NCI-H1092 (cell line): ENCODE measurements at places on chromosomes 5 and 9.
A peak's percentile ranks its signal among the peaks of the same experiment; 100 is the strongest.

- no peak for DNase-seq
Measured at GRCh38 chr5:172832383-172833315, 1.4 kb upstream of the ERGIC1 start.

- DNase-seq, result no peak
Measured at GRCh38 chr9:3957306-3957705, 342.6 kb downstream of the GLIS3 start.

DNA sequence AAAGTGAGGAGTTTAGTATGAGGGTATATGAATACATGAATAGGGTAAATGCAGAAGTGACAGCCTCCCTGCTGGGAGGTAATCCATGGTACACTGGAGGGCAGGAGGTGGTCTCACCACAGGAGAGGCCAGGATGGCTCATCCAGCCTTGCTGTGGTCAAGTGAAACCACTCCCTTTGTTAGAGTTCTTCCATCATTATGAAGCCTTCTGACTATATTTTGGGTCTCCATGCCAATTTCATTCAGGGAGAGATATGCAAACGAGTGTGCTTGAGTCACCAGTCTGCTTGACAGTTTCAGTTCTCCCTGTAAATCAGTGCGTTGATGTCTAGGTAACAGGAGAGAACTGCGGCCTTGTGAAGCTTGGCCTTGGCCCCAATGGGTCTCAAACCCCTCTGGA, 16.4 kb downstream of the PPP3R2 start:
- DNase-seq, result no peak

DNA sequence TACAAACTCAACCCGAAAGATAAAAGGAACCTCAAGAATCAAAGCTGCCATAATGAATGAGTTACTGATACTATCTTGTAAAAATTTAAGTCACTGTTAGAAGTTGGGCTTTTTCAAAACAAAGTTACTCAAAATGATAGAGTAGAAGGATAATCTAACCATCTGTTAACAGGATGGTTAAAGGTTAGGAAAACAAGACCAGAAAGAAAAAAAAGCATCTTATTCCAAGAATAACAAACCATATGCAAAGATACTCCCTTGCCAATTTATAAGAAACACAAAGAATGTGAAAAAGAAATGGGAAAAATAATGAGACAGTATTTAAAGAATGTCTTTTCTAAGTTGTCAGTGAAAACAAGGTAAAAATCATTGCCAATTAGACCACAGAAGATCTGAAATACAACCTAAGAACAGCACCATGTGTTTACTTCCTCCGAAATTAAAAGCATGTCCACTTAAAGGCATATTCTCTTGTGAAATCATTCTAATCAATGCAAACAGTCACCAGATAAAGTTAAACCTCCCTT, 51.2 kb downstream of the STRBP start:
- no peak for DNase-seq

GRCh38 chr5:116738239-116738614, 163.6 kb upstream of the SEMA6A start:
- DNase-seq, result peak; percentile 31

- peak; percentile 5 for DNase-seq
Measured at GRCh38 chr9:76658510-76659231, 105.6 kb upstream of the PCA3 start.

GRCh38 chr9:104748359-104749031, 1.0 kb downstream of the NIPSNAP3A start:
- DNase-seq, result no peak

DNA sequence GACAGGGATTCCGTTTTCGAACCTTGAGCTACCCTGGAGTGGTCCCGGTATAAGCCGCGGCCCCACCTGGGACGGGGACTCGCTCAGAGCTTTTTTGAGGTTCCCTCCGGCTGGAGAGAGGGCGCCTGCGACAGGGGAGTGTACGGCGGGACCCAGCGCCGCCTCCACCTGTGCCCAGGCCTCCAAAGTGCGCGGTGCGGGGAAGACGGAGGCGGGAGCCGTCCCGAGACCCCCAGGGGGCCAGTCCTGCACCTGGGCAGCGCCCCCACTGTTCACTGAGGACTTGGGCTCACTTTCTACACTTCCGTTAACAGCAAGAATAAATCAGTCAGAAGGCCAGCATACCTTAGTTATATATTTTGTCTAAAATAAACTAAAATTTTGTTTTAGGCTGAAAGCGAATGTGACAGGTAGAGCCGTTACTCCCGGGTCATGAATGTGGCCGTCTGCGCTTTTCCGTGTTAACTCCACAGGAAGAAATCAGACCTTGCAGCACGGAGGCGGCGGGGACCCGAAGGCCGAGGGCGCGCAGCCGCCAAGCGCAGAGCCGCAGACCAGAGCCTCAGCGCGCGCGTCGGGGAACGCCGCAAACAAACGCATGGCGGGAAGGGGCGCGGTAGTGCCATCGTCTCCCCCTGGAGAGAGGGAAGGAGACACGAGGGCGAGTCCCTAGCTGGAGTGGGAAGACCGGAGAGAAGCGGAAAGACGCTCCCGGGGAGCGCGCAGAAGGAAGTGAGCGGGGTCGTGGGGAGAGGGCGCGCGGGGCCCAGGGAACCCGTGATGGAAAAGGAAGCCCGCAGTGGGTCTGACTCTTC, 14.1 kb downstream of the TRIM7 start:
- DNase-seq, result no peak

DNA sequence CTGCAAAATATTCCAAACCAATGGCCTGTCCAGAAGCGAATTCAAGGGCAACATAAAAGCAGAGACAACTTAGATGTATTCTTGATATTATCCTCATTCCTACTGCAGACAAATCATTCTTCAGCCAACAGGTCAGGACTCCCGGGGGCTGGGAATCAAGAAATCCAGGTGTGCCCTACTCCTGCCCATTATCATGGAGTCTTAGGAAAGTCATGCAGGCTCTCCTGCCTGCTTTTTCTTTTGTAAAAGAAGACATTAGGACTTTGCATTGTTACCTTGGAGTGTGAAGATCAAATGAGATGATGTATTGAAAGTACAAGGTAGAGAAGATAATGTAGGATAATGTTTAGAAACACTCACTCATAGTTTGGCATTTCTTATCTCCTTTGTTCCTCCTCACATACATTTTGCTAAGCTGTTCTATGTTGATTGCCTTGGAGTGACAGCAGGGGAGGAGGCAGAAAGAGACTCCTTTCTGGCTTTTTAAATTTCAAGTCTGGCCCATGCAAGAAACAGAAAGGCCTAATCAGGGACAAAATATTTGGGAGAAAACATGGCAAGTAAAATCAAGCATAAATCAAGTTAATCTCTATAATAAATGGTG, 113.8 kb downstream of the SV2C start:
- no peak for DNase-seq

DNA sequence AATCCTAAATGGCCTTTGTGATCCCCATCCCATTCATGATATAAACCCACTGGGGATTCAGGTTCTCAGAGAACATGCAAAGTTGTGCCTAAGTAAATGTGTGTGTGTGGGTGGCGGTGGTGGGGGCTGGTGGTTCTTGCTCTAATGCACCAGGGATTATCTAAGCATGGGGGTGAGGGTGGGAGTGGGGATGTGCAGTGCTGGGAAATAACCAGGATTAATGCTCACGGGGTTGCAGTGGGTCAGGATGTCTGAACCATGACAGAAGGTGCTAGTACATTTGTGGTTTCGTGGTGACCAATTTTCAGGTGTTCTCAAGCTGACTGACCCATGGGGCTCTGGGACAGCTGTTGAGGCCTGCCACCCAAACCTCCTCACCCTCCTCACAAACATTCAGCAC, 101.0 kb downstream of the ZNF608 start:
- no peak for DNase-seq

GRCh38 chr9:2957656-2958200, 113.8 kb upstream of the PUM3 start:
- DNase-seq, result no peak

DNA sequence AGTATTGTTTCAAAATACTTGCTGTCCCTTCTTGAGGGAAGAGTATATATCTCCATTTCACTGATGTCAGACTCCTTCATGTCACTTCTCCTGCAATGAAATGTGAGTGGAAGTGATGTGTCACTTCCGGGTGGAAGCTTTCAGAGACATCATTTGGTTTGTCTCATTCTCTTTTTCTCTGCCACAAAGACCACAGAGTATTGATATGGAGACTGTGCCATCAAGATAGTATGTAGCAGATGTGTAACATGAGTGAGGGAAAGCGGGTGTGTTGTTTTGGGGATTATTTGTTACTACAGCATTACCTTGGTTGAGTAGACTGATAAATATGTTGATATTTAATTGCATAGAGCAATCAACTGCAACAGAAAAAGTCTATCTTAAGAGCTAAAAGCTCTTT, 169.8 kb downstream of the FBXL7 start:
- no peak for DNase-seq

GRCh38 chr9:36192196-36192595, 1.5 kb downstream of the CLTA start:
- DNase-seq, result no peak

- no peak for DNase-seq
Measured at GRCh38 chr9:107239474-107239873, 43.6 kb upstream of the RAD23B start.

- DNase-seq, result no peak
Measured at GRCh38 chr9:127330501-127330900, 65.9 kb downstream of the GARNL3 start.

DNA sequence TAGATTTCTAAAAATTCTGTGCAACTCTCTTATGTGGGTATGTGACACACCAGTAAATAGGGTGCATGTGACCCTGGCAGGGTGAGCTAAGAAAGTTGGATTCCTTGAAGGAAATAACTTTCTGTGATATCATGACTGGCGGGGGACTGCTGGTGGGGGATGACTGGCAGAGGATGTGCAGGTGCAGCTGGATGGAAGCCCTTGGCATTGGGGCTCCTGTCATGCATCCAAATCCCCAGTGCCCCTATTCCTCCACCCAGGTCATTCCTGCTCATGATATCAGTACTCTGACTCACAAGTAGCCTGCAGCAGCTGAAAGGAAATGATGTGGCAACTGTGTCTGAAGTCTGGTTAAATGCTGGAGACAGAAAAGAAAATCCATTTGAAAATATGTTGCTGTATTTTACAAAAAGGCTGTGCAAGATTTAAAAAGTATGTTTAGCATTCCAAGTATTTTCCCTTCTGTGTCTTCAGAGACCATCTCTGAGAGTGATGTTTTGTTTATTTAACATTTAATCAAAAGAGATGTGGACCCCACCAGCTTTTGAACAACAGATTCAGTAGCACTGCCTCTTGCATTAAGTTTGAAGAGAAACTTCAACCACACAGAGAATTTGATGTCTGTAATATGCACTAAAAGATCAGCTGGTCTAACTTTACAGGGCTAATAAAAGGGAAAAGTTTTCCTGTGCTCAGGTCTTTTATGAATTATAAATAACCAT, 17.9 kb upstream of the ZSWIM6 start:
- DNase-seq, result no peak

DNA sequence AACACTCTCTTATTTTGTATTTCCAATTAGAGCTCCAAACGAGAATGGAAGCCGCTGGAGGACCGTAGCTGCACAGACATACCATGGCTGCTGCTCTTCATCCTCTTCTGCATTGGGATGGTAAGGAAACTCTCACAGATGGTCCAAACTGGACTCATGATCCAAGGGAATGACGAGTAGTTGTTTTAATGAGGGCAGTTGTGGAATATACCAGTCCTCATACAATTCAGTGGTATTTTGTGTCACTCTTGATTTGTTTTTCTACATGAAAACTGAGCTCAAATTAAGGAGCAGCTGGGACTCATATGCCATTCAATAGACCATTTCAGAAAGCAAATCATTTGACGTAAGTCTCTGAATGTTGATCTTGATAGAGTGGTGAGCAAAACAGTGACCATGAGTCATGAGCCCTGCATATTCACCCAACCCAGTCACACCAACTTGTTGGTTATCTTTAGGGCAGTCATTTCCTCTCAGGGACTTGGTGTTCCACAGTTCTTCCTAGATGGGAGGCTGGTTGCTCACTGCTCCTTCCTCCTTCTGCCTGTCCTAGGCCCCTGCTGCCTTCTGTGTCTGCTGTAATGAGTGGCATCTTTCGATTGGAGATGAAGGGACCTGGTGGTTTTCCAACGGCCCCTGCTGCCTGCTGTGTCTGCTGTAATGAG, 54.9 kb downstream of the SLC44A1 start:
- DNase-seq, result no peak

- DNase-seq, result no peak
Measured at GRCh38 chr5:113331209-113331551, 103.6 kb downstream of the TSSK1B start.

GRCh38 chr5:11822598-11822997, 81.6 kb downstream of the CTNND2 start:
- DNase-seq, result no peak

DNA sequence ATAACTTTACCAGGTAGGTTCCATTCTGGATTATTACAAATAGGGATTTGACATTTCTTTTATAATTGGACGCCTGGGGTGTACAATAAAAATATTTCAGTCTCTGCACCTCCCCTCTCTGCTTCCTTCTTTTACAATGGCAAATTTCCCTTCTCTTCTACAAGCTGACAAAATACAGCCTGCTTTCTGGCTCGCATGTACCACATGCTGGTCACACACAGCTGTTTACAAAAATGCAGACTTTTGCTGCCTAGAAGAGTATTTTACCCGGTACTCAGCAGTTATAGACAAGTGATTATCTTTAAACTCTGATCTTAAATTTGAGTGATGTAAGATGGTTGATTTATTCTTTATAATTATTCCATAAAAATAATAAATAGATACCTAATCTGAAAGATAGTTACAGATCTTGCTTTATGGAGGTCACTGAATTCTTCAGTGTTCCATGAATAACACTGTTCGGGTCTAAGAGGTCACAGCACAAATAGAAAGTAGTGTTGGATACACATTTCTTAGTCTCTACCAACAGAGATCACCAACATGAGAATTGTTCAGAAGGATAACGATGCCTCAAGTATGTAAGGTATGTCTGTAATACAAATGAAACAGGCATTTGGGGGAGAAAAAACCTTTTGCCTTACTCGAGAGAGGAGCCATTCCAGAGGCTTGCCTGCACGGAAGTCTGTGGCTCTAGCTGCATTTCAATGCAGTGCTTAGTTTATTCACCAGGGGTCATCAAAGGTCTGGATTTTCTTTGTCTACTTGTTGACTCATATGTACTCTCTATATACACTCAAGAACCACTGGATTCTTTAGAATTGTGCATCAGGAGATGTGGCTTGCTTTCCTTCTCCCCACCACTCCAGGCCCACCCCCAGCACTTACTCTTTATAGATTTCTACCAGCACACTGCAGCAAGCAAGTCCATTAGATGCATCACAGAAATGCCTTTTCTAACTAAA, 206.6 kb upstream of the RFX3 start:
- peak; percentile 76 for DNase-seq

- no peak for DNase-seq
Measured at GRCh38 chr5:73319036-73319435, 129.5 kb downstream of the FOXD1 start.

DNA sequence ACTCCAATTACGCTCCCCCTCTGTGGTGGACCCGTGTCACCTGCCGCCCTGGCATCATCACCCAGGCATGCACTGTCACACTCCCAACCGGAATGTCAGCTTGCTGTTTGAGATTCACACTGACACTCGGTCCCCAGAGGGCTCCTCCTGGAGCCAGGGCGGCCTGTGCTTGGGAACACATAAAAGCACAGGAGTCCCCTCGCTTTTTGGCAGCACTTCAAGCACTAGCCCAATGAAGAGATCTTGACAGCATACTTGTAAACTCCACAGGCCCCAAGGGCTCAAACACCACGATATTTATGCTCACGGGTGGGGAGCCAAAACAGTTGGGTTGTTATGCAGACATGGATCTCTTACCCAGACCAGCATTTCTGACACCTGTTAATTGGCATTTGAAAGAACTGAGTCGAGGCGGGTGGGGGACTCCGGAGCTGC, 90.8 kb upstream of the EGFLAM start:
- no peak for DNase-seq
